CD8-positive, alpha-beta memory T cell (primary cell): ENCODE measurements at places on chromosomes 3 and 15. TPM values are rescaled to one million over a fixed set of nuclear protein-coding genes. Genes with fewer than 3 reads are reported as not detected.

DNA sequence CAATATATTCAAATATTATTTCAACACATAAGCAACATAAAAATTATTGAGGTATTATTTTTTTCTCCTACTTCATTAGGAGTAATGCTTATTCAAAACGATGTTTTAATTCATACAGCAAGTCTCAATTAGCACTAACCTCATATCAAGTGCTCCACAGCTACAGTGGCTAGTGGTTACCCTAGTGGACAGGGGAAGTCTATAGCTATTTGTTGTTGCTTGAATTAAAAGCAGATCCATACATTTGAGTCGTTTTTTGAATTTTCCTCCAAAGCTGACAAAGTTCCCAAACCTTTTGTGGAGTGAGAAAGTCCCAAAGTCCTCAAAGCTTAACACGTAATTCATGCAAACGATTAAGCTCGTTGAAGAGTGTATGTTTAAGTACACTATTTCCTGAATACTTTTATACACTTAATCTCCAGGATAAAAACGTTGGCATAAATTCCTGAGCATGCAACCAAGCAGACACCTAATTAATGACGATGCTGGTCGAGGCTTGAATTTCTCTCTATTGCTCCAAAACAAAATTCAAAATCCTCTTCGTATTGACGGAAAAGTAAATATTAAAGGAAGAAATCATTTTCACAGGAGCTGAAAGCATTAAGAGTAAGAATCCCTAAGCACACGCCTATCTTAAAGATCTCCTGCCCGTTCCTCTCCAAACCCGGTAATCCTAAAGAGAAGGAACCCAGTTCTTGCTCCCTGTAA is 985 bp downstream of the VPS13C start:
- no peaks in the 10 kb centered on the region for H3K36me3 ChIP-seq
- H3K27ac ChIP-seq: peak overlapping the region; percentile 94
- peak overlapping the region; percentile 95 for H3K4me3 ChIP-seq

- H3K36me3 ChIP-seq: no peaks in the 10 kb centered on the region
- peaks cover 24% of the 10 kb centered on the region for H3K4me1 ChIP-seq
- no peaks in the 10 kb centered on the region for H3K27me3 ChIP-seq
- H3K27ac ChIP-seq: peak overlapping the region; percentile 89
- DNase-seq: no peak
Observed at GRCh38 chr3:87227835-87228144, 681 bp downstream of the CHMP2B start.

GRCh38 chr15:63155486-63155885 is 1.8 kb downstream of the RPS27L start:
- no peaks in the 10 kb centered on the region for H3K27me3 ChIP-seq
- H3K4me3 ChIP-seq: no peak overlapping the region
- no peak for DNase-seq
- peaks cover 19% of the 10 kb centered on the region for H3K4me1 ChIP-seq
- H3K36me3 ChIP-seq: peaks cover 3% of the 10 kb centered on the region

DNA sequence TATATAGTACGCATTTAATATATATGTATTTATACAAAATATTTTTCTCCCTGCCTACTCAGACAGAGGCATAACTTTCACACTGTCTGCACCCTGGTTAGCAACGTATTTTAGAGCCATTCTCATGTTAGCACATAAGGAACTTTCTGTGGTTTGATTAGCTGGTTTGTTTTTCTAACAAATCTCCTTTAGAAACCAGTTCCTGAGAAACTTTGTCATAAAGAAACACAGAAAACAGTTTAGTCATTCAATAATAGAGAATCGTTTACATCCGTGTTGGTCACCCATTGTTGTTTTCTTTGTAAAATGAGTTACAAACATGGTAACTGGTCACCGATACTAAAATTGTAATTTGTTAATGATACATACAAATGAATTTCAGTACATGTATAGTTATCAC is 5.9 kb upstream of the NGRN start:
- H3K4me3 ChIP-seq: no peak overlapping the region
- peaks cover 5% of the 10 kb centered on the region for H3K4me1 ChIP-seq
- DNase-seq: no peak
- no peak overlapping the region for H3K27ac ChIP-seq
- H3K27me3 ChIP-seq: no peaks in the 10 kb centered on the region

- H3K4me3 ChIP-seq: no peak overlapping the region
- no peak for DNase-seq
- no peaks in the 10 kb centered on the region for H3K36me3 ChIP-seq
- H3K4me1 ChIP-seq: peaks cover 83% of the 10 kb centered on the region
Observed at GRCh38 chr3:59998058-59998457, 948.2 kb upstream of the CFAP20DC start.

DNA sequence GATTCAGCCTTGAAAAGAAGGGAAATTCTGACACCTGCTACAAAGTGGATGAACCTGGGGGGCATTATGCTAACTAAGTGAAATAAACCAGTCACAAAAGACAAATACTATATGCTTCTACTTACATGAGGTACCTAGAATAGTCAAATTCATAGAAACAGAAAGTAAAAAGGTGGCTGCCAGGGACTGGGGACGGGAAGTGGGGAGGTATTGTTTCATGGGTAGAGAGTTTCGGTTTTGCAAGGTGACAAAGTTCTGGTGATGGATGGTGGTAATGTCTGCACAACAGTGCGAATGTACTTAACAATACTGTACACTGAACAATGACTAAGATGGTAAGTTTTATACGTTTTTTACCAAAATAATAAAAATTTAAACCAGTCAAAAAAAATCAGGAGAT is 4.8 kb downstream of the IDH2 start:
- H3K4me3 ChIP-seq: peak overlapping the region; percentile 39
- H3K27ac ChIP-seq: peak overlapping the region; percentile 55
- no peaks in the 10 kb centered on the region for H3K27me3 ChIP-seq
- H3K4me1 ChIP-seq: peaks cover 69% of the 10 kb centered on the region

DNA sequence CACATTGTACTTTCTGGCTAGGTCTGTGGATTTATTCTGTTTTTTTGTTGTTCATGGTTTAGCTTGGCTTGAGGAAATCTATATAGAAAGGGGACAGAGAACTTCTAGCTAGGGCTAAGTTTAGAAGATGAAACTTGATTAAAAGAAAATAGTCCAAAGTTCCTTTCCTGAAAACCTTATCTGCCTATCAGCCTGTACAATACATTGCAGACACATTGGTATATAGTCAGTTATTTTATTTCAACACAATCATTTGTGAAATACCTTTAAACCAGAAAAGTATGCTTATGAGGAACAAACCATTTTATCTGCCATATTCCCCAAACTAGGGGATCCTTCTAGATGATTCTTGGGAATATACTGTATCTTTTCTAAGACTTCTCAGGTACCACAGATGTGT is 147.3 kb upstream of the CGNL1 start:
- no peaks in the 10 kb centered on the region for H3K27me3 ChIP-seq
- no peak for DNase-seq
- no peak overlapping the region for H3K27ac ChIP-seq

GRCh38 chr15:39195961-39196486 is 384.9 kb upstream of the THBS1 start:
- H3K4me1 ChIP-seq: no peaks in the 10 kb centered on the region
- H3K4me3 ChIP-seq: no peak overlapping the region
- H3K27ac ChIP-seq: no peak overlapping the region
- H3K27me3 ChIP-seq: no peaks in the 10 kb centered on the region
- no peaks in the 10 kb centered on the region for H3K36me3 ChIP-seq

DNA sequence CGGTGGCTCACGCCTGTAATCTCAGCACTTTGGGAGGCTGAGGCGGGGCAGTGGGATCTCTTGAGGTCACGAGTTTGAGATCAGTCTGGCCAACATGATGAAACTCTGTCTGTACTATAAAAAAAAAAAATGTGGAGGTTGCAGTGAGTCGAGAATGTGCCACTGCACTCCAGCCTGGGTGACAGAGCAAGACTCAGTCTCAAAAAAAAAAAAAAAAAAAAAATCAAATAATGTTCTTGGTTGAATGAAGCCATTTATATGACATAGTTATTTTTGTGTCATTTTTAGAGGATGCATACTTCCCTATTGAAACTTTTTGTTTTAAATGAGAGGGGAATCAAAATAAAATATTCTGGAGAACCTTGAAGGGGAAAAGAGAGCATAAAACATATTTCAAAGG is 3.1 kb downstream of the HMCES start:
- DNase-seq: no peak
- no peak overlapping the region for H3K4me3 ChIP-seq
- no peaks in the 10 kb centered on the region for H3K36me3 ChIP-seq
- peaks cover 27% of the 10 kb centered on the region for H3K4me1 ChIP-seq

Gene CPN2
- not detected for total RNA-seq
